ENCODE measurements at places on chromosomes 12 and 14.

DNA sequence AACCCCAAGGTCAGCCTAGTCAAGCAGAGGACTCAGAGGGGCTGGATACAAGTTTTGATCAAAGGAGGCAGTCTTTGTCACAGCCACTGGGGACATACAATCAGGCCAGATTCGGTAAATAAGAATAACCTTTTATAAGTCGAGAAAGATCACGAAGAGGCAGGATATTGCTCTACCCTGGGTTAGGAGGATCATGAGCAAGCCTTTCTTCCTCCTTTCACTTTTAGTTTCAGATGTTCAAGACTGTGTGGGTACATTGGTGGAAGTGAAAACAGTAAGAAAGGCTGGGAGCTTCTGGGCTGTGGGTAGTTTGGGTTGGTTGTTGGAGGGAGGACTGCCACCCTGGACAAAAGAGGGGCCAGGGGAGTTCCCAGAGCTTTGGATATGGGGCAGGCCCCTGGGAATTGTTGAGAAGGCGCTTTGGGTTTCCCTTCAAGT is 127.7 kb downstream of the SNAPC1 start:
- no peak for DNase-seq

DNA sequence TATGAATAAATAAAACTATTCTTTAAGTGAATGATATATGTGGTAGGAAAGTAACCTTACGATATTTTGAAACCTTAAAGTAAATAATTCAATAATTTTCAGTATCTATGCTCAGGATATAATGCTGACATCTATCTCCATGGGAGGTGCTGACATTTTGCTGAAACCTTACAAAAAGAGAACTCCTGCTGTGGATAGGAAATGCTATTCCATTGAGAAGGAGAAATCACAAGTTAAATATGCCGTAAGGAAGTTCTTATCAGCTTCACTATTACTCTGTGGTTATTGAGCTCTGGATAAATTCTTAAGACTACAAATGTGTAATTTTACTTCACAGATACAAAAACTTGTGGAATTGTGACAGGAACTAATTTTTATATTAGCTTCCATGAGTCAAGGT is 722.1 kb downstream of the TMTC2 start:
- no peak for DNase-seq

- DNase-seq, result no peak
Observed at GRCh38 chr12:89890161-89890560, 181.5 kb upstream of the ATP2B1 start.

GRCh38 chr12:95548056-95548538 is 3.2 kb downstream of the USP44 start:
- no peak for DNase-seq

GRCh38 chr14:94052199-94052598 is 26.1 kb downstream of the OTUB2 start:
- no peak for DNase-seq

DNA sequence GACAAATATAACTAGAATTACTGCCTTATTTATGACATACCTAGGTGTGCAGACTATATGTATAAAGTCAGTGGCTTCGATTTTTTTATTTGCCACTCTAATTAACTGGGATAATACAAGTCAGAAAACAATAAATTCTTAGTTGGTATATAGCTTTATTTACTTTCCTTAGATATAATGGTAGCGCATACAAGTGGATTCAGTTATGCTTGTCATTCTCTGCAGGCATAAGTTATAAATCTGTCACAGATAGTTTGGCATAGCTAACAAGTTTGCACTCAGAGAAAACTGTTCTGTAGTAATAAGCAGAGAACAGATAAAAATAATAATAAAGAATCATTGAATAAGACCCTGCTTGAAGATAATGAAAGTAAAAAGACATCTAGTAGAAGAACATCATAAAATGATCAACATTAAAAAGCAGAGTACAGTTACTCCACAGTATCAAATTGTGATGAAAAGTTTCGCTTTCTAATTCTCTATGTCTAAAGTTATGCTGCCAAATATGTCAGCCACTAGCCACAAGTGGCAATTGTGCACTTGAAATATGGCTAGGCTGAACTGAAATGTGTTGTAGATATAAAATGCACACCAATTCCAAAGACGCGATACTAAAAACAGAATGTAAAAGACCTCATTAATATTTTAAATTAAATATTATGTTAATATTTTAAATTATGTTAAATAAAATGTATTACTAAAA is 224.1 kb downstream of the SLC25A21 start:
- DNase-seq, result no peak

DNA sequence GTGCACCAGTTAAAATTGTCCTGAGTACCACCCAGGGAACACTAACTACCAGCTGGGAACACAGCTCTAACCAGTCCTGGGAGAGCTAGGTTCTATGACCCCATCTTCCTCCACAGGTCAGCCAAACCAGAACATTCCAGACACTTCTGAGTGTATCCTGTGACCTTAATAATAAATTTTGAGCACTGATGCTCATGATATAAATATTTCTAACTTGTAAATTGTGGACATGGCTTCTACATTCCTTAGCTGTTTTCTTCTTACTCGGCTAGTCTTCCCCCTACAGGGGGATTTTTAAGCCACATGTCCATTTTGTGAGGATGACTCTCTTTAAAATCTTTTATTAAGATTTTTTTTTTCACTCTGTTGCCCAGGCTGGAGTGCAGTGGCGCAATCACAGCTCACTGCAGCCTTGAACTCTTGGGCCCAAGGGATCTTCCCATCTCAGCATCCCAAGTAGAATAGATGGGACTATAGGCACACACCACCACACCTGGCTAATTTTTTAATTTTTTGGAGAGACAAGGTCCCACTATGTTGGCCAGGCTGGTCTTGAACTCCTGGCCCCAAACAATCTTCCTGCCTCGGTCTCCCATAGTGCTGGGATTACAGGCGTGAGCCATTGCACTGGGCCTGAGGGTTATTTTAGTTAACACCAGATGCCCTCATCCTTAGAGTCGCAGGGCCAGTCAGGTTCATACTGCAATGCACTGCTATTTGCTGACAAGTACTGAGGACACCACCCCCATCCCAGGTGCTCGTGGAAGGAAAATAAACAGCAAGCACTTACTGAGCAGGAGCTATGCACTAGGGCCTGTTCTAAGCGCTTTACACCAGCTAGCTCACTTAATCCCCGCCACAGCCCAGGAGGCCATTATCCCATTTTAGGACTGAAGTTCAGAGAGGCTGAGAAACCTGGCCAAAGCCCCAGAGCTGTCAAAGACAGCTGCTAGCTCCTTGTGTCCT is 142.6 kb upstream of the NCOR2 start:
- DNase-seq, result no peak

DNA sequence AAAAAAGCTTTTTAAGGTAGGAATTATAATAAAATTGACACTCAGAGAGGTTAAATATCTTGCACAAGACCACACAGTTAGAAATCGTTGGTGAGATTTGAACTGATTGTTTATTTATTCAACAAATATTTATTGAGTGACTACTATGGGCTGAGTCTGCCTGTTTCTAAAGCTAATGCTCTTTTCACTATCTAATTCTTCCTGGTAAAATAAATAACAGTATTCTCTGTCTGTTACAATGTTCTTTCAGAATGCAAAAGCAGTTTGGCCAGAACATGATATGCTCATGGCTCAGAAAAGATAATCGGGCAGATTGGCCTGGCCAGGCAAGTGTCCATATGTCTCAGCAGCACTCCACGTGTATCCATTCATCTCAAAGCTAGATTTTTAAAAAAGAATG is 82.0 kb downstream of the BTG1 start:
- no peak for DNase-seq

- DNase-seq, result no peak
Observed at GRCh38 chr12:42382013-42382696, 56.2 kb downstream of the PPHLN1 start.

- no peak for DNase-seq
Observed at GRCh38 chr12:2240984-2241383, 188.2 kb downstream of the CACNA1C start.

DNA sequence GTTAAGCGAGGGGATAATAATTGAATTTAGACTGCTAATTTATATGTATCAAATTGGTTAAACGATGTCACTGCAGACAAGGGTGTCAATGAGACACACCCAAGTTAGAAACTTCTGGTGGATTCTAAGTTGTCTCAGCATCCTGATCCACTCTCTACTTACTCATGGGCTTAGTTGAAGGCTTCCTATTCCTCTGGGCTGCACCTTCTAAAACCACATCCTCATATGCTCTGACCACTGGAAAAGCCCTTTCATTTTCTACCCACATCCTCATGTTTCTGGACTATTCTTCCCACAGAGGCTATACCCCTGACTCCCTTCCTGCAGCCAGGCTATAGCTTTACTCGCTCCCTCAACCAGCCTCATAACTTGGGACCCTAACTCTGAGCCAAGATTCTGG is 493.8 kb downstream of the VRK1 start:
- no peak for DNase-seq

GRCh38 chr14:46008348-46008747 is 643.2 kb downstream of the RPL10L start:
- no peak for DNase-seq
